ENCODE measurements at places on chromosomes 1 and 21.

DNA sequence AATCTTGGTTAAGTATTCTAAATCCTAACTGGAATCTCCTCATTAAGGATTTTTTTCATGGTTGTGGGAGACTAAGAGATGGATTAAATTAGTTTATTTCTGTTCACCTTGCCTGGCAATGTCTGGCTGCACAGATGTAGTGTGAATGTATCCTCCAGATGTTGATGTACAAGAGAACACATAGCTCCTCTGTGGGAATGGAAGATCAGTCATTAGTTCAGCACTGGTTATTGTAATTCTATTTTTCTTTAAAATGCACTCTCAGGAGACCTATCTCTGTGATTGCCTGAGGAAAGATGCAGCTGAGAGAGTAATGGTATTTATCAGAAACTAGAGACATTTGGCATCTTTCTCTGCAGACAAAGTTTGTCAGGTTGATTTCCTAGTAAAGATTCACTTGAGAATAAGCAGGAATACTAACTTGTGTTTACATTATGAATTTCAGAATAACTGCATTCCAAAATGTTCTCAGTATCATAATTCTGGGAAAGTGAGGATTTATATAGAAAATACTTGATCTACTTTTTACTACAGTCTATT is 178.6 kb downstream of the GIPC2 start:
- DNase-seq: no peak

GRCh38 chr1:94087193-94087592 is 33.8 kb downstream of the ABCA4 start:
- no peak for DNase-seq

- DNase-seq: no peak
Measured at GRCh38 chr21:20004367-20004766, 993.8 kb upstream of the NCAM2 start.

DNA sequence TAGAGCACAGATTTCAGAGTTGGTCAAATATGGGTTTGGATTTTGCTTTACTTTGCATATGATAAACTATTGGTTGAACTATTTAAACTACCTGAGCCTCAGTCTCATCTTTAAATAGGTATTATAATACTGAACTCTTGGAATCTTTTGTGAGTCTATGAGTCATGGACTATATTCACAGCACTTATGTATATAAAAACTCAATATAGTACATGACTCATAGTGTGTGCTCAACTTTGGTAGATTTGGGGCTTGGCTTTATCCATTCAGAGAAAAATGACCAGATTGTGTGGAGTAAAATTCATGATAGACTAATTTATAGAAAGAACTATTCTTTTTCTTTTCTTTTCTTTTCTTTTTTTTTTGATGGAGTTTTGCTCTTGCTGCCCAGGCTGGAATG is 28.7 kb downstream of the FCRL3 start:
- DNase-seq: no peak

GRCh38 chr1:71196685-71197084 is 115.8 kb upstream of the ZRANB2 start:
- DNase-seq: no peak

DNA sequence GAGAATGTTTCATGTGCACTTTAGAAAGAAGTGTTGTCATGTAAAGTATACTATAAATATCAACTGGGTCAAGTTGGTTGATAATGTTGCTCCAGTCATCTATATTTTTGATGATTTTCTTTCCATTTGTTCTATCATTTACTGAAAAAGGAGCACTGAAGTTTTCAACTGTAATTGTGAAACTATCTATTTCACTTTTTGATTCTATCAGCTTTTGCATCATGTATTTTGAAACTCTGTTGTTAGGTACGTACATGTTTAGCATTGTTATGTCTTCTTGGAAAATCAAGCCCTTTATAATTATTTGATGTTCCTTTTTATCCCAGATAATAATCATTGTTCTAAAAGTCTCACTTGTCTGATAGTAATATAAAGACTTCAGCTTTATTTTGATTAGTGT is 14.4 kb upstream of the HIVEP3 start:
- no peak for DNase-seq

GRCh38 chr21:38847556-38847955 is 41.8 kb downstream of the ETS2 start:
- no peak for DNase-seq

GRCh38 chr1:88275259-88275862 is 408.7 kb upstream of the PKN2 start:
- DNase-seq: no peak

GRCh38 chr1:41767534-41768525 is 150.9 kb downstream of the HIVEP3 start:
- DNase-seq: no peak

- DNase-seq: no peak
Measured at GRCh38 chr1:93353286-93353685, 7.6 kb downstream of the DR1 start.

GRCh38 chr1:27071049-27071416 is 58.4 kb upstream of the TENT5B start:
- DNase-seq: no peak

DNA sequence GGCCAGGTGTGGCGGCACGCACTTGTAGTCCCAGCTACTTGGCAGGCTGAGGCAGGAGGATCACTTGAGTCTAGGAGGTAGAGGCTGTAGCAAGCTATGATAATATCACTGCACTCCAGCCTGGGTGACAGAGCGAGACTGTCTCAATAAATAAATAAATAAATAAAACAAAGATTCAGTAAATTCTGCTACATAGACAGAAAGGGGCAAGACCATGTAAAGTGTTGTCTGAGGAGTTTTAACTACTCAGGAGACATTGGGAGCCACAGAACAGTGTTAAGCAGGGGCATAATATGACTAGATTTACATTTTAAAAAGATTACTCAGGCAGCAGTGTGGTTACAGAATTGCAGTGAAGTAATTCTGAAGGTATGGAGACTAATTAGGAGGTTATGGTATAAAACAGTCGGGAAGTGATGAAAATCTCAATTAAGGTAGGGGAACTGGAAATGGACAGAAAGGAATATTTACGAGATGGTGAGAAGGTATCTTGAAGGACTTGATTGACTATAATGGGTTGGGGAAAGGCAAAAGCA is 94.7 kb downstream of the ATP1B1 start:
- no peak for DNase-seq

DNA sequence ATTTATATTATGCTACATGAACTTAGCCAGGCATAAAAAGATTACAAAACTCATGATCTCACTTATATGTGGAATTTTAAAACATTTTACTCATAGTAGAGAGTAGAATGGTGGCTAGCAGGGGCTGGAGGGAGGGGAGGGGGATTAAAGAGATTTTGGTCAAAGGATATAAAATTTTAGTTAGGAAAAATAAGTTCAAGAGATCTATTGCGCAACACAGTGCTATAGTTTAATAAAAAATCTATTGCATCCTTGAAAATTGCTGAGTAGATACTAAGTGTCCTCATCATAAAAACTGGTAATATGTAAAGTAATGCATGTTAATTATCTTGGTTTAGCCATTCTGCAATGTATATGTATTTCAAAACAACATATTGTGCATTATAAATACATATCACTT is 635.6 kb upstream of the NEGR1 start:
- DNase-seq: no peak

GRCh38 chr1:201450721-201451291 is 18.2 kb downstream of the PHLDA3 start:
- no peak for DNase-seq

DNA sequence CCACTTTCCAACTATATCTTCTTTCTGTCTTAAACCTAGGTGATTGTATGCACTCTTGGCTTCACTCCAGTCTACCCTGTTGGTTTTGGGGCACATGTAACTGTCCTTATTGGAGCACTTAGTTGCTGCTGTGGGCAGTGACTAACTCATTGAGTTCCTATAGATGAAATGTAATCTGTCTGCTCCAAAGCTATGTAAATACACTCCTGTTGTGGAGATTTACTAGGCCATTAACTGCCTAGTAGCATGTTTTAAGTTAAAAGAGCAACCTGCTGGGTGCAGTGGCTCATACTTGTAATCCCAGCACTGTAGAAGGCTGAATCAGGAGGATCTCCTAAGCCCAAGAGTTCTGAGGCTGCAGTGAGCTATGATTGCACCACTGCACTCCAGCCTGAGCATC is 137.6 kb downstream of the ZMYM4 start:
- DNase-seq: no peak

DNA sequence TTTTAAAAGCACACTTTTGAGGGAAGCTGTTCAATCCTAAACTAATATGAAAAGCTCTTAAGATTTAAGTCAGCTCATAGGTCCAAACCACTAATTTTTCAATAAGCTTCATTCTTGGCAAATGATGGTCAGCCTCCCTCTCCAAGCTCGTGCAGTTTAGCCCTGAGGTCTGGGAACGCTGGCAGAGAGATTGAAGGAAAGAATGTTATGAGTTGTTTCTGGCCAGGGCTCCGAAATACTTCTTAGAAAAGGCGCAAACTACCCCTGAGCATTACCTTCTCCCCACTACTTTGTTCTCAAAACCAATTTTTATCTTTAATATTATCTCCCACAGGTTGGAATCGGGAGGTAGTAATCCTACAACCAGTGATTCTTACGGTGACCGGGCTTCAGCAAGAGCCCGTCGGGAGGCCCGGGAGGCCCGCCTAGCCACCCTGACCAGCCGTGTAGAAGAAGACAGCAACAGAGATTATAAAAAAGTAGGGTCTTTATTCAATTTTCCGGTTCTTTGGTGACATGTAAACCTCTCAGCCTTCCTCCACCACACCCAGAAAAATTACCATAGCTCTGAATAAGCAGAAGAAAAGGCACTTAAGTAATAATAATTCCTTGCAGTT is 147.7 kb downstream of the SYT2 start:
- no peak for DNase-seq

DNA sequence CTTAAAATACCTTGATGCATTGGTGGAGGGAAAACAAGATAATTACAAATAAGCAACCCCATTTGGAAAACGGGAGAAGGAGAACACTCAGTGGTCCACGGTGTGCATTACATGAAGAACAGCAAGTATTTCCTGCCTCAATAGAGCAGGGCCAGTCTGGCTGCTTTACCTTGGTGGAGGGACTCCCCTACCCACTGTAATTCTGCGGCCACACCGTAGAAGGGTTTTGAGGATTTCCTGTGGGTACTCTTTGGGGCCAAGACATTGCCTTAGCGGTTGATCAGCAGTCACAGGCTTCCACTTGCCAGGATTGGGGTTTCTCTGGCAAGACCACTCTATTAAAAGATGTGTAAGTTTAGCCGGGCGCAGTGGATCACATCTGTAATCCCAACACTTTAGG is 16.3 kb upstream of the TMEM54 start:
- no peak for DNase-seq

- DNase-seq: no peak
Measured at GRCh38 chr21:36129219-36129618, 5.7 kb upstream of the CBR3 start.

- peak; percentile 32 for DNase-seq
Measured at GRCh38 chr1:32716312-32717148, 14.0 kb upstream of the SYNC start.

DNA sequence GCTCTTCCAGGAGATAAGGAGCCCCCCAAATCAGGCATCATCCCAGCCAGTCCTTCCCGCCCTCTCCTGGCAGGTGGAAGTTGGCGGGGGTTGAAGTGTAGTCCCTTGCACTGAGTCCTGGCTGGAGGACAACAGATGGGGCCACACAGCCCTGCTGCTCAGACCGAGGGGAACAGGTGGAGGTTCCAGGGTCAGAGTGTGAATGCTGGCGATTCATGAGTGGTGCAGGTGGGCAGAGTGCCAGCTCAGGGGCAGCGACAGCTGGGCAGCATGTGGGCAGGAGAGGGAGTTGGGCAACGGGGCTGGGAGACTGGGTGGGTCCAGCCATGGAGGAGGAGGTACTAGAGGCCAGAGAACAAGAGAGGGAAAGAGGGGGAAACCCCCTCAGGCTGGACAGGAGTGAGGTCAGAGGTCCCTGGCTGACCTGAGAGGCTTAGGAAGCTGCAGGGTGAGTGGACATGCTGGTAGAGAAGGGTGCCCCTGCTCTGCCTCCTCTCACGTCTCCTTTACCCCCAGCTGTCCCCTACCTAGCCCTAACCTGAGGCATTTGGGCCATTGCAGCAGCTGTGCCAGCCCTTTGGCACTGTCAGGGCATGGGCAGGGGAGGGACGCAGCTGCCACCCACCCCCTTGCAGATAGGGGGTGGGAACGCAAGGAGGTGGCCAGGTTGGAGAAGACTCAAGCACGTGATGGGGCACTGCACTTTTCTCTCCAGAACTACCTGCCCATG is 11.3 kb upstream of the ADORA1 start:
- no peak for DNase-seq

- no peak for DNase-seq
Measured at GRCh38 chr1:156623946-156624813, 5.0 kb downstream of the HAPLN2 start.

- no peak for DNase-seq
Measured at GRCh38 chr1:34532113-34532512, 222.7 kb upstream of the GJB5 start.

GRCh38 chr1:98766255-98766654 is 104.7 kb downstream of the SNX7 start:
- no peak for DNase-seq

- DNase-seq: no peak
Measured at GRCh38 chr1:24871306-24871901, 58.7 kb downstream of the RUNX3 start.

GRCh38 chr1:202365092-202365815 is 16.8 kb downstream of the PPP1R12B start:
- DNase-seq: no peak

All from stimulated activated CD8-positive, alpha-beta memory T cell treated with anti-CD3 and anti-CD28 coated beads, Interleukin-7, amount 100 ng/mL, for 24 hours (primary cell).